ENCODE measurements at places on chromosomes 5 and 9. TPM values are rescaled to one million over a fixed set of nuclear protein-coding genes. Genes with fewer than 3 reads are reported as not detected.

FRMD3 gene
- total RNA-seq = 27.4 TPM

GRCh38 chr5:83029912-83030311 lies 47.3 kb downstream of the TMEM167A start:
- DNase-seq = no peak
- no peak overlapping the region for H3K4me3 ChIP-seq
- no peak overlapping the region for H3K27ac ChIP-seq
- no peaks in the 10 kb centered on the region for H3K36me3 ChIP-seq
- no peaks in the 10 kb centered on the region for H3K27me3 ChIP-seq

- H3K27me3 ChIP-seq = no peaks in the 10 kb centered on the region
- DNase-seq = peak; percentile 85
- no peaks in the 10 kb centered on the region for H3K36me3 ChIP-seq
- H3K27ac ChIP-seq = peak overlapping the region; percentile 99
- H3K4me1 ChIP-seq = peaks cover 70% of the 10 kb centered on the region
Observed at GRCh38 chr5:132258102-132259068, 889 bp downstream of the PDLIM4 start.

STK32A gene
- total RNA-seq = 4.3 TPM

DNA sequence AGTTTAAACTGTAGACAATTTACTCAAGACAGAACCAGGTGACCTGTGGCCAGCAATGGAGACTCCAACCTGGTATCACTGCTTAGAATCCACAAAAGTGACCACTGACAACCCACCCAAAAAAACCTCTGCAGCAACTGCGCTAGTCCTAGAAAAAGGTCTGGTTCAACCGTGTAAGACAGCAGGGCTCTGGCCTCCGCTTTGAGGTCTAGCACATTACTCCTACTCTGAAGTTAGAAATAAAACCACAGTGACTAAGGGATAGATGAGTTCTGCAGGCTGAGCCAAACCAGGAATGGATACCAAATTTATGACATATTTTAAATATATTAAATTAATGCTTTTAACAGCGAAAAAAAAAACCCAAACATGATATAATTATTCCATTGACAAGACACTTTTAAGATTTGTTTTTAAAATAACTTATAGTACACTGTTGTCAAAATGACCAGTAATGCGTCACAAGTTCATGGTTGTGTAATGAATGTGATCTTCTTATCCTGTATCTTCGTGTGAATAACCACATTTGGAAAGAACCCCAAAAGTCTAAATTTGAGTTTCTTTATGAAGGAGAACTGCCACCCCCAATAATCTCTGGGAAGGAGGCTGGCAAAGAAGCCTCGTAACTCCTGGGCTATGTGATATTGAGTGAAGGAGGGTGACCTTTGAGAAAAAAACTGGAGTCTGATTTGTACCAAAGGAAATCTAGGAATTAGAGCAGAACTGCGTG lies 101.9 kb upstream of the SLC44A1 start:
- no peak for DNase-seq
- no peak overlapping the region for H3K4me3 ChIP-seq
- peaks cover 27% of the 10 kb centered on the region for H3K4me1 ChIP-seq
- H3K27ac ChIP-seq = no peak overlapping the region
- H3K36me3 ChIP-seq = no peaks in the 10 kb centered on the region

DNA sequence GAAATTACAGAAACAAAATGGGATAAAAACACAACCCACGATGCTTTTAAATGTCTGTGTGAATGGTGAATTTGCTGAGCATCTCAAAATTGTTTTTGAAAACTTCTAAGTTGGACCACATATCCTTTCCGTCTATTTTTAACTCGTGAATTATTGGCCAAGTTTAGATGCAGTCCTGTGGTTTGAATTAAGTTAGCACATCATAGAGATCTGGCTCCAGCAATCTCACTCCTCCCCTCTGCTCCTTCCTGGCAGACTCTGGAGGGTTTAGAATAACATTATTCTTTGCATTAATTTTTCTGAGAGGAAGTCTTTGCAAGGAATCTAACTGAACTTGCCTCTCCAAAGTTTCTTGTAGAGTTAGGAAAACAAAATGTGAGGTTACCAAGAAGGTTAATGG lies 14.5 kb upstream of the ANKRD55 start:
- H3K27ac ChIP-seq = no peak overlapping the region
- H3K36me3 ChIP-seq = no peaks in the 10 kb centered on the region
- no peaks in the 10 kb centered on the region for H3K27me3 ChIP-seq
- H3K4me3 ChIP-seq = no peak overlapping the region
- DNase-seq = no peak

OLFM1 gene
- 13.3 TPM for total RNA-seq

DNA sequence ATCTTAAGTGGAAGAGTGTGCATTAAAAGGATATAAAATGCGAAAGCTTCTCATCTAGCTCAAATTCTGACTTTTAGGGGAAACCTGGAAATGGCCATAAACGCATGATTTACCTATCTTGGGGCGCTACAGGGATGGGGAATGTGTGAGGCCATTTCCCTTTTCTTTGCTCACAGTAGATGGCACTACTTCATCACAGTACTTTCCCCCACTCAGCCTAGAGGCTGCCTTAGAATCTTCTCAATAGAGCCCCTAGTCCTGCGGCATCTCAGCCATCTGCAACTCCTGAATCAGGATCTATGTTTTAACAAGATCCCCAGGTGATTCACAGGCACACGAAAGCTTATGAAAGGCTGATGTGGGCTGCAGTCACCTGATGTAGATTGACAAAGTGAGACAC lies 110.8 kb downstream of the LHFPL2 start:
- peak; percentile 70 for DNase-seq
- H3K27ac ChIP-seq = no peak overlapping the region
- H3K27me3 ChIP-seq = no peaks in the 10 kb centered on the region
- no peak overlapping the region for H3K4me3 ChIP-seq
- H3K4me1 ChIP-seq = peaks cover 71% of the 10 kb centered on the region

PRDM9 gene
- total RNA-seq = not detected

PDE4D gene
- 170 TPM for total RNA-seq

DNA sequence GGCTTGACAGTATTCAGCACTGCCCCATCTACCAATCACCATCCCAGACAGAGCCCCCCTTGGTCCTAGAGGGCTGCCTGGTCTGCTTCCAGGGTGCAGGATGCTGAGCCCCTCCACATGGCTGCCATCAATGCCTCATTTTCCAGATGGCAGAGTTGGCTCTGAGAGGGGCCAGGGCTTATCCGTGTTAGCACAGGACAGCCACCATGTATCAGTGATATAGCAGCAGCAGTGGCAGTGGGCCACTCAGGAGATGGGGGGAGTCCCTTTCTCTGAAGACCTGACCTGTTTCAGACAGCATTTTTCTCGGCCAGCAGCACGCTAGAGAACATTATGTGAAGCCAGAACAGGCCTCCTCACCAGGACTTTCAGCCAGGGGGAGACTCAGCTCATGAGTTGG lies 1.6 kb upstream of the SMIM32 start:
- H3K4me3 ChIP-seq = no peak overlapping the region
- no peak overlapping the region for H3K27ac ChIP-seq
- no peaks in the 10 kb centered on the region for H3K36me3 ChIP-seq
- peaks cover 43% of the 10 kb centered on the region for H3K27me3 ChIP-seq

DNA sequence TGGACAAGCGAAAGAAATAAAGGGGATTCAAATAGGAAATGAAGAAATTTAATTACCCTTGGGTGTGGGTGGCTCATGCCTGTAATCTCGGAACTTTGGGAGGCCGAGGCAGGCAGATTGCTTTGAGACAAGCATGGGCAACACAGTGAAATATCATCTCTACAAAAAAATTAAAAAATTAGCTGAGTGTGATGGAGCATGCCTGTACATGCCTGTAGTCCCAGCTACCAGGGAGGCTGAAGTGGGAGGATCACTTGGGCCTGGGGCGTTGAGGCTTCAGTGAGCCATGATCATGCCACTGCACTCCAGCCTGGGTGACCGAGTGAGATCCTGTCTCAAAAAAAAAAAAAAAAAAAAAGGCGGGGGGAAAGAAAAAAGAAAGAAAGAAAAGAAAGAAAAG lies 4.0 kb upstream of the RCL1 start:
- no peaks in the 10 kb centered on the region for H3K36me3 ChIP-seq
- DNase-seq = no peak
- no peak overlapping the region for H3K27ac ChIP-seq
- no peaks in the 10 kb centered on the region for H3K4me1 ChIP-seq
- H3K4me3 ChIP-seq = no peak overlapping the region
- no peaks in the 10 kb centered on the region for H3K27me3 ChIP-seq

GRCh38 chr5:38045446-38045845 lies 205.6 kb upstream of the GDNF start:
- no peak for DNase-seq
- H3K36me3 ChIP-seq = no peaks in the 10 kb centered on the region
- H3K4me3 ChIP-seq = no peak overlapping the region
- H3K4me1 ChIP-seq = no peaks in the 10 kb centered on the region

TRIM7 gene
- total RNA-seq = 1.1 TPM

GRCh38 chr9:69757996-69758675 lies 1.7 kb downstream of the PTAR1 start:
- H3K36me3 ChIP-seq = no peaks in the 10 kb centered on the region
- H3K27me3 ChIP-seq = no peaks in the 10 kb centered on the region
- DNase-seq = no peak
- H3K27ac ChIP-seq = peak overlapping the region; percentile 96

C5orf52 gene
- not detected for total RNA-seq

DNA sequence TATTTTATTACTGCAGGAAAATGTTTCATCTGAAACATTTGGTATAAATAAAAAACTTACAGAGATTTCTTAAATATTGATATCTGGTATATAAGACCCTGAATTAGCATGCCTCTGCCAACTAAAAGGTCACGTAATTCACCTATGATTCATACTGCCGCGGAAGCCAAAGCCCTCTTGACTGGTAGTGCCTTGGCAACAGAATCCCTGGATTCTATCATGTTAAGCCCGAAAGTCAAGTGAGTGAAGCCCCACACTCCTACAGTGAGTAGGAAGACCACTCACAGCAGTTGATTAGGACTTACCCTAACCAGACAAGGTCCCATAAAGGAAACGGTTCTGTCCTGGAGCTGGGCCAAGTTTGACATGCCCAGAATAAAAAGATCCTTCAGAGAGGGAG lies 175.6 kb upstream of the NREP start:
- peaks cover 13% of the 10 kb centered on the region for H3K4me1 ChIP-seq
- H3K36me3 ChIP-seq = no peaks in the 10 kb centered on the region
- H3K4me3 ChIP-seq = no peak overlapping the region
- no peak for DNase-seq
- no peak overlapping the region for H3K27ac ChIP-seq

C9orf40 gene
- total RNA-seq = 5.8 TPM

OTP gene
- not detected for total RNA-seq

DNA sequence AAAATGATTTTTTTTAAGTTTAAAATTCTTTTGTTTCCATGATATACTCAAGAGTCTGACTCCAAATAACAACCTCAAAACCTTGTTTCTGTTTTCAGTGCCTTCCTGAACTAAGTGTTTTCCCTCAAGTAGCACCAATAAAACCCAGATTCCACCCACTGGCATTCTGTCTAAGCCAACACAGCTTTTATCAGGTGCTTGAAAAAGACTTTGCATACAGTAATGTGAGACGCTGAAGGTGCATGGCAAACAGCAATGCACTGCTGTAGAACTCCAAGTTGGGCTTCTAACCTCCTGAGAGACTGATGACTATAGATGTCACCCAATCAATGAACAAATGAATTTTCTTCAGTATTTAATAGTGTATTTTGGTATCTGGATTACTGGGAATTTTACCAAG lies 95.7 kb downstream of the NFIB start:
- H3K4me1 ChIP-seq = no peaks in the 10 kb centered on the region
- no peak overlapping the region for H3K4me3 ChIP-seq
- DNase-seq = no peak
- no peaks in the 10 kb centered on the region for H3K27me3 ChIP-seq

ANKRD31 gene
- total RNA-seq = 0.28 TPM
